Osteoblast (primary cell): ENCODE measurements at places on chromosomes 5 and 9. TPM values are rescaled to one million over a fixed set of nuclear protein-coding genes. Genes with fewer than 3 reads are reported as not detected.

The IL4 gene
- total RNA-seq, result not detected in 2 replicates

The MAP1B gene
- 123 and 164 TPM in 2 replicates for total RNA-seq

The RGP1 gene
- 16.5 and 18.5 TPM in 2 replicates for total RNA-seq

The ECM2 gene
- total RNA-seq, result 55.4 and 62.2 TPM in 2 replicates

The MRPL41 gene
- total RNA-seq, result 26.2 and 30.4 TPM in 2 replicates

The FBN2 gene
- 16.6 and 33.0 TPM in 2 replicates for total RNA-seq

- H3K27ac ChIP-seq, result no peak overlapping the region
- H3K27me3 ChIP-seq, result peaks cover 7% of the 10 kb centered on the region
- H3K4me1 ChIP-seq, result no peaks in the 10 kb centered on the region
- no peaks in the 10 kb centered on the region for H3K36me3 ChIP-seq
These were observed 3.6 kb downstream of the CAMK4 start for GRCh38 chr5:111227801-111228200.

DNA sequence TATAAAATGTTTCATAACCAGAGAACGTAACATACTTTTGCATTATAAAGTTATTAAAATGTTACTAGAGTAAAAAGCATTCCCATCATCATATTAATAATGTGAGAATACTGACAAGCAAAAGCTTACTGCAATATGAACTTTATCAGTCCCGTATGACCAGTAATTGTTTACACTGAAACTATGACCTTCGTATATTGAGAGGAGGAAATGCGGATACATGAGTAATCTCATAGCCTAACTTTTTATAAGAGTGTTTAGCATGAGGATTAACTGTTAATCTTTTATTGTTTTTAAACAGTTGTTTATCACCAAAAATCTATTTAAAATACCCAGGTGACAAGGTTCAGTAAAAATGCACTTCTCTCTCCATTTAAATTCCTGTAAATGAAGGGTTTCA is 272.4 kb downstream of the SLF1 start:
- no peaks in the 10 kb centered on the region for H3K27me3 ChIP-seq
- DNase-seq, result no peak
- H3K36me3 ChIP-seq, result no peaks in the 10 kb centered on the region
- H3K4me1 ChIP-seq, result no peaks in the 10 kb centered on the region
- no peak overlapping the region for H3K4me3 ChIP-seq

- no peak overlapping the region for H3K4me3 ChIP-seq
- H3K27me3 ChIP-seq, result no peaks in the 10 kb centered on the region
- H3K4me1 ChIP-seq, result no peaks in the 10 kb centered on the region
These were observed 56.7 kb upstream of the MINAR2 start for GRCh38 chr5:129691220-129691619.

- no peaks in the 10 kb centered on the region for H3K27me3 ChIP-seq
- no peak overlapping the region for H3K27ac ChIP-seq
- H3K4me3 ChIP-seq, result no peak overlapping the region
- peaks cover 44% of the 10 kb centered on the region for H3K4me1 ChIP-seq
- H3K36me3 ChIP-seq, result no peaks in the 10 kb centered on the region
These were observed 77.4 kb downstream of the NREP start for GRCh38 chr5:111679611-111680010.

DNA sequence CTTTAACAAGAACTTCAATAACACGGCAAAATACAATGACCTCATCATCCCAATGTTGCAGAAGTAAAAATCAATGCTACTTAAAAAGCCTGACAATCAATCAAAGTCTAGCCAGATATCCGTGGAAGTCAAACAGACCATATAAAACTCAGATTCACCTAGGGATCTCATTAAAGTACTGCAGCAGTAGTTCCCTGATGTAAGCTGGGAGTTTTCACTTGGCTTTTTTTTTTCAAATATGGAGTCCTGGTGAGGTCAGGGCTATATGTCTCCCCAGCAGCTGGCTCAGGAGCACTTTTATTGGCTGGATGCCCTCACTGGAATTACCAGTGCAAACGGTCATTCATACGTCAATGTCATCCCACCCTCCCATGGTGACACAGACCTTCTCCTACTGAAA is 220.6 kb upstream of the SLC30A5 start:
- no peaks in the 10 kb centered on the region for H3K4me1 ChIP-seq
- H3K27me3 ChIP-seq, result no peaks in the 10 kb centered on the region
- H3K4me3 ChIP-seq, result no peak overlapping the region
- DNase-seq, result no peak
- no peaks in the 10 kb centered on the region for H3K36me3 ChIP-seq

- DNase-seq, result no peak
- H3K27ac ChIP-seq, result no peak overlapping the region
These were observed 6.4 kb downstream of the TNFSF15 start for GRCh38 chr9:114799441-114799840.

- H3K27ac ChIP-seq, result no peak overlapping the region
- peak overlapping the region; percentile 83 for H3K4me3 ChIP-seq
- H3K4me1 ChIP-seq, result peaks cover 8% of the 10 kb centered on the region
These were observed 777 bp downstream of the ENDOG start for GRCh38 chr9:128818839-128819715.

DNA sequence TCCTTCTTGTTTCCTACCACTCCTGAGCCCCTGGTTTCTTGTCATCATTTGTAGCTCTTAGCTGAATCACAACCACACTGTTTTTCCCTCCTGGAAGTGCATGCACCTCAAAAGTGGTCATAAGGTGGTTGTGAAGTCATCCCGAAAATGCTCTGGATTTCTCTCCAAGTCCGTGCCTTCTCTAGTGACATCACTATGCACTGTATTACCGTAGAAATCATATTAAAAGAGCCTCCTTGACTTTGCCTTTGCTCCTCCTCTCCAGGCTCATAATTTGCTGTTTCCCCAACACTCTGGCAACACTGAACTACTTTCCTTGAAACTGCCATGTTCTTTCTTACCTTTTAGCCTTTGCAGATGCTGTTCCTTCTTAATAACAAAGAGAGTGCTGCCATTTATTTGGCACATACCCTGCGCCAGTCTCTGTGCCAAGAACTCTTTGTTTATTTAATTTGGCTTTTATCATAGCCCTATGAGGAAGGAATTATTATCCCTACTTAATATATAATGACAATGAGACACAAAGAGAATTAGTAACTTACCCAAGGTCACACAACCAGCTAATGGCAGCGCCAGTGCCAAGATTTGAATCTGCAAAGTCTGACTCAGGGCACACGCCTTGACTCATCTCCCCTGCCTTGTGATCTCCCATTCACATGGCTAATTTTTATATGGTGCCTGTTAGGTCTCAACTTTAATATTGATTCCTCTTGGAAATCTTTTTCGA is 115.4 kb downstream of the KIF4B start:
- no peak overlapping the region for H3K4me3 ChIP-seq
- H3K27me3 ChIP-seq, result no peaks in the 10 kb centered on the region
- H3K36me3 ChIP-seq, result no peaks in the 10 kb centered on the region
- no peak overlapping the region for H3K27ac ChIP-seq

DNA sequence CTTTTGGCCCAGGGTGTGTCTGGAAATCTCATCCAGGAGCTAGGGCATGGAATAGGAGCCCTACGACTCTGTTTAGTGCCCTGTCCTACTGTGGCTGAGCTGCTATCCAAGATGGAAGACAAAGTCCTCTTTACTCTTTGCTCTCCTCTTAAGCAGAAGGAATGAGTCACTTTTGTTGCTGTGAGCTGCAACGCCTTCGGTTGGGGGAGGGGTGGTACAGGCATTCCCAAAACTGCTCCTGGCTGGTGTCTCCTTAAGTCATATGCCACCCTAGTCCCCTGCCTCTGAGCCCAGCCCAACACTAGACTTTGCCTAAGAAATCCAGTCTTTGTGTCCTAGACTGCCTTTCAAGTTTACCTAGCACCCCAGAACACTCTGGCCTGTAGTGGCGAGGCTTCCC is 99.9 kb downstream of the PRR16 start:
- no peak for DNase-seq
- no peak overlapping the region for H3K27ac ChIP-seq
- no peaks in the 10 kb centered on the region for H3K36me3 ChIP-seq
- H3K27me3 ChIP-seq, result no peaks in the 10 kb centered on the region
- peaks cover 16% of the 10 kb centered on the region for H3K4me1 ChIP-seq

GRCh38 chr5:65163698-65164097 is 318.0 kb downstream of the ADAMTS6 start:
- H3K27me3 ChIP-seq, result no peaks in the 10 kb centered on the region
- H3K4me3 ChIP-seq, result no peak overlapping the region
- peaks cover 40% of the 10 kb centered on the region for H3K4me1 ChIP-seq
- H3K27ac ChIP-seq, result peak overlapping the region; percentile 85
- peak; percentile 89 for DNase-seq

GRCh38 chr5:72020161-72020983 is 86.9 kb upstream of the MAP1B start:
- H3K4me3 ChIP-seq, result no peak overlapping the region
- peaks cover under 1% of the 10 kb centered on the region for H3K4me1 ChIP-seq
- peaks cover 24% of the 10 kb centered on the region for H3K27me3 ChIP-seq
- H3K27ac ChIP-seq, result no peak overlapping the region

DNA sequence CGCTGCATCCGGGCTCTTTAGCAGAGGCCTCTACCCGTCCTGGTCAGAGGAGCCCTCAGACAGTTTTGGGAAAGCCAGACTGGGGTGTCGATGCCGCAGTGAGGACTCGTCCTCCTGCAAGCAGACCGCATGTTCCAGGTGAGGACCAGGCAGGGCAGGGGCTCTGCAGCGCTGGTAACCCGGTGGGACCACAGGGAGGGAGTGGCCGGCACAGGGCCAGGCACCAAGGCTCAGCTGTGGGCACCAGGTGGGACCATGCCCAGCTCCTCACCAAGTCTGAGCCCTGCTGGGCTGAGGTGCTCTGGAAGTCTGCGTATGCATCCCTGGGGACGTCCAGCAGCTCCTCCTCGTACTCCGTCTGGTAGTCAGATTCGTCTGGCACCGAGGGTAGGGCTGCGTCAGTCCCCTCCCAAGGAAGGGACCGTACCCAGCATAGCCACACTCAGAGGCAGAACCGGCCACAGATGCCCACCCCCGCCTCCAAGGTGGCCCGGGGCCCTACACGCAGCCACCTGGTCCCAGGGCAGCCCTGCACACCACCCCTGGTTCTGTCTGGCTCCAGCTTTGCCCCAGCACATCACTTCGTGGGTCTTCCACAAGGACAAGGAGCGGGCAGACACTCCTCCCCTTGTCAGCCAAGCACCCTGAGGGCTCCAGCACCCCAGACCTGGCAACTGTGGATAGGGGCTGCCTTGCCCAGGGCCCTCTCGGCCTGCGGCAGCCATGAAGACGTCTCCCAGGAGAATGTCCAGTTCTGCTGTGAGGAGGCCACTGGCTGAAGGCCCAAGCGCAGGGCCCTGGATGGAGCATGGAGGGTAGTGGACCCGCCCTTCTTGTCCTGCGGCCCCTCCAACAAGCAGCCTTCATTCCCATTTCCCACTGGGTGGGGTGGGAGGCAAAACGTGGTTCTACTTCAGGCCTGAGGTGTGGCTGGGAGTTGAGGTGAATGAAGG is 1.5 kb upstream of the NSMF start:
- peaks cover 6% of the 10 kb centered on the region for H3K36me3 ChIP-seq
- H3K27ac ChIP-seq, result no peak overlapping the region
- DNase-seq, result peak; percentile 87

- H3K4me3 ChIP-seq, result no peak overlapping the region
- H3K27ac ChIP-seq, result no peak overlapping the region
- DNase-seq, result peak; percentile 59
- H3K4me1 ChIP-seq, result no peaks in the 10 kb centered on the region
These were observed 64.6 kb upstream of the FCN1 start for GRCh38 chr9:134982311-134982710.

GRCh38 chr5:125302577-125302976 is 556.1 kb upstream of the ZNF608 start:
- peak; percentile 0 for DNase-seq
- no peak overlapping the region for H3K4me3 ChIP-seq
- no peaks in the 10 kb centered on the region for H3K4me1 ChIP-seq
- no peak overlapping the region for H3K27ac ChIP-seq
- H3K27me3 ChIP-seq, result no peaks in the 10 kb centered on the region
- no peaks in the 10 kb centered on the region for H3K36me3 ChIP-seq

DNA sequence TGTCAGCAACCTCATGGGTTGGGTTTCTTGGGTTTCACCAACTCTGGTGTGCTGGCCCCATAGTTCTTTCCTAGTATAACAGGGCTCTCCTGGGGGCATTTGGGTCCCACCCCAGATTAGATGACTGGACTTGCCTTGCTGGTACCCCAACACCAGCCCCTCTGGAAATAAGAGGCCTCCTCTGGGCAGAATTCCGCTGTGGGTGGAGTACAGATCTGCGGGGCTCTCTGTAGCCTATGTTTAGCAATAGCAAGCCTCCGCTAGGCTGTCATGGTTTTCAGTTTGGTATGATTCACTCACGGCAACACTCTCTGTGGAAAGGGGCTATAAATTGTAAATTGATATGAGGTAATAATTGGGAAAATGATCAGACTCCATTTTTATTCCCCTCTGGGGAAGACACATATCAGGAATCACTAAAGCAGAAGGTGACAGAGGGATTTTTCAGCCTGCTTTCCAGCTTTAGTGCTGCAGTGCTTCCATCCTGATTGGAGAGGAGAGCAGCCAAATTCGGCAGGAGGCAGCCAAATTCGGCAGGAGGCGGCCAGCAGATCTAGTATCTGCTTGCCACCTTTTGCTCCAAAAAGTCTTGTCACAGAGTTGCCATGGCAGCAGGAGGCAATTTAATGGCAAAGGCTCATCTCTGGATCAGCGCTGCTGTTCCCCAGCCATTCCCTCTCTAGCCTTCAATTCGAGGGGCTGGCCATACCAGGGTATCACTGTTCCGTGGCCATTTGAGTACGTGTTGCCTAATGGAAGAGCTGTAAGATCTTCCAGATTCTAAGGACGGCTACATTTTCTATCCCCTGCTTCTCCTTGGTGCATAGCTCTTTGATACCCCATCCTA is 84.6 kb downstream of the SLC44A1 start:
- no peaks in the 10 kb centered on the region for H3K36me3 ChIP-seq
- DNase-seq, result peak; percentile 59
- peaks cover 48% of the 10 kb centered on the region for H3K4me1 ChIP-seq
- no peak overlapping the region for H3K4me3 ChIP-seq

- no peaks in the 10 kb centered on the region for H3K36me3 ChIP-seq
- DNase-seq, result peak; percentile 46
- no peak overlapping the region for H3K4me3 ChIP-seq
These were observed 93.1 kb downstream of the PCDH1 start for GRCh38 chr5:141785135-141785534.

DNA sequence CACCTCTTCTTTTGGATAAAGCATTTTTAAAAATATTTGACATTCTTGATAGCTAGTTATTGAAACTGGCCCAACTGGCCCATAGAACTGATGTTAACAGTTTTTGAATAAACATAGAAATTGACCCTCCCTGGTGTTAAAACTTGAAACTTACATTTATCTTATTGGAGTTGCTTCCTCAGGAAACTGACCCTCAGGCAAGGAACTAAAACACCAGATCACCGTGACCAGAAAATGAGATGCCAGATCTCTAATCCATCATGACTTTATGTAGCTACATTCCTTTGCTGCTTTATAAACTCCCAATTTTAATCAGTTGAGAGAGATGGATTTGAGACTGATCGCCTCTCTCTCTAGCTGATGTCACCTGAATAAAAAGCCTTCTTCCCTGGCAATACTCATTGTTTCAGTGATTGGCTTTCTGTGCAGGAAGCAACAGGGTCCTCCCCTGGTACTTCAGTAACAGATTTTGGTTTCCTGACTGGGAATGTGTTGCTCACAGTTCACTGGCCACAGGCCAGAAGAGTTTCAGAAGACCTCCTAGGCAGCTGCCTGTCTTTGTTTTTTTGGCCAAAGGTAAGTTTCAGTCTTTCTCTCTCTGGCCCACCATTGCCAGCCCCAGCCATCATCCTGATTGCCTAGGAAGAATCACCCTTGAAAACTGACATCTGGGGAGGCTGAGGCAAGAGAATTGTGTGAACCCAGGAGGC is 212.4 kb downstream of the DTWD2 start:
- no peaks in the 10 kb centered on the region for H3K36me3 ChIP-seq
- no peak overlapping the region for H3K27ac ChIP-seq
- H3K4me1 ChIP-seq, result no peaks in the 10 kb centered on the region
- H3K27me3 ChIP-seq, result no peaks in the 10 kb centered on the region
- H3K4me3 ChIP-seq, result no peak overlapping the region
- no peak for DNase-seq
